Activated effector memory CD4-positive, alpha-beta T cell treated with Interleukin-2 at 50 U/mL for 16 hours (primary cell): ENCODE measurements at places on chromosomes 1 and 21.

- DNase-seq: no peak
Measured at GRCh38 chr1:25256578-25256965, 9.3 kb upstream of the RSRP1 start.

DNA sequence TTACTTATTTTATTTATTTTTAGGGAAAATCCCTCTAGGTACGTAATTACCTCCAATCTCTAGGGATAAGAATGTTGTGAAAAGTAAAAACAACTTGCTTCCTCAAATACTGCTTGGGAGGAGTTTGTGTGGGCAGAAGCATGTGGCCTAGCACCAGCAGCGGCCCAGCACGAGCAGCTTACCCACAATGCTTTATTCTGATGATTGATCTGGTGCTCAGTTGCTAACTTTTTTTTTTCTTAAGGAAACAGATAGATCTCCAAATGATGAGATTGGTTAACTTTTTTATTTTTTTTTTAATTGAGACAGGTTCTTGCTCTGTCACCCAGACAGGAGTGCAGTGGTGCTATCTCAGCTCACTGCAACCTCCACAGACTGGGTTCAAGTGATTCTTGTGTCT is 4.2 kb downstream of the CLIC6 start:
- DNase-seq: no peak

- no peak for DNase-seq
Measured at GRCh38 chr1:162265983-162266382, 110.7 kb downstream of the SPATA46 start.

GRCh38 chr1:41152622-41153044 is 89.5 kb downstream of the SCMH1 start:
- DNase-seq: no peak

- DNase-seq: no peak
Measured at GRCh38 chr1:191709215-191709614, 449.0 kb upstream of the RGS18 start.

DNA sequence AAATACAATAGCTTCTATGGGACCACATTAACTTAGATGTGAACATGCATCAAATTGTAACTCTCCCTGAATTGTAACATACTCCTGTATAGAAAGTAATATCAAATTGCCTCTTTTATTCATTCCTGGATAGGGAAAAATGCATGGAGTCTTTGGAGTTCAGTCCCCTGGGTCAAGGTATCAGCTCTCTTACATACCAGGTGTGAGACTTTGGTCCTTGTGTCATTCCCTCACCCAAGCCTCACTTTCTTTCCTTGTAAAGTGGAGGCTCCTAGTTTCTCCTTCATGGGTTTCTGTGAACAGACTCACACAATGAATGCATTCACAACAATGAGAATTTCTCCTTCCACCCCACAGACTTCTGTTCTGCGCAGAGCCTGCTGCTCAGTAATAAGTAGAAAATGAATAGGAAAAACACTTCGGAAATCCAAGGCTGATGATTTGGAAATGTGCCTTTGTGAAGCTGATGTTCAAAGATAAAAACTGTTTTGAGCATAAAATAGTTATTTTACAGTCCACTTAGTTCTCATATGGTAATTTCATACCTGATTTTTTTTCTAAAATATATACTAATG is 185.3 kb downstream of the AK5 start:
- DNase-seq: no peak

DNA sequence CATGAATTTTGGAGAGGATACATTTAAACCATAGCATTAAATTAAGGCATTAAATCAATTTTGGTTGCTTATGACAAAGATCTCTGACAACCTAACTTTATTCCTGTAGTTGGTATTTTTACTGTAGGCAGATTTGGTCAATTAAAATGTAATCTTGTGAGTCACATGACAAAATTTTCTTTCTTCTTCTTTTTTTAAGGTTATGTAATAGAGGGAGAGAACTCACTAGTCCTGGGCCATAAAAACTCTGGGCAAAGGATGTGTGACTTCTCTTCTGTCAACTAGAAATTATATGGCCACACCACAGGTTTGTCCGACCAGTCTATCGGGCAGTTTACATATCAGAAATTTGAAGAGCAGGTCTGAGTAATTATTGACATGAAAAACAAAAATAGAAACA is 181.4 kb downstream of the RYR2 start:
- no peak for DNase-seq

GRCh38 chr1:52855584-52855983 is 13.0 kb downstream of the ZYG11A start:
- no peak for DNase-seq

GRCh38 chr1:201361652-201362504 is 15.6 kb downstream of the TNNT2 start:
- DNase-seq: no peak

GRCh38 chr1:229229721-229230139 is 41.2 kb upstream of the RAB4A start:
- no peak for DNase-seq

- DNase-seq: no peak
Measured at GRCh38 chr1:18241891-18242290, 134.3 kb downstream of the IGSF21 start.

DNA sequence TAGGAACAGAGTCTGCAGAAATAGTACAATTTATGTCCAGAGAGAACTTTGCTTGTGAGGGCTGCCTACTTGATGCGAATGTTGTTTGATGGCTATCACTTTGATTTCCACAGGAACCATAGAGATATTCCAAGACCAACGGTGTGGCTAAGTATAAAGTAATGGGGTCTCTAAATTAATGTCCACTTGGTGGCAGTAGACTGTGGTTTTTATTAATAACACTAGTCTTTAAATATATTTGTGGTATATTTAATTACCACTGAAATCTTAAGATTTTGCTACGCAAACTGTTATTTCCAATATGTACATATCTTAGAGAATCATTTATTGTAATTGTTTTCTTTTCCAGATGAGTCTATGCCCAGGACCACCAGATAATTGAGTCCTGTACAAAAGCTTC is 647.9 kb downstream of the PLA2G4A start:
- no peak for DNase-seq

- DNase-seq: no peak
Measured at GRCh38 chr1:95382000-95382786, 148.2 kb downstream of the RWDD3 start.

DNA sequence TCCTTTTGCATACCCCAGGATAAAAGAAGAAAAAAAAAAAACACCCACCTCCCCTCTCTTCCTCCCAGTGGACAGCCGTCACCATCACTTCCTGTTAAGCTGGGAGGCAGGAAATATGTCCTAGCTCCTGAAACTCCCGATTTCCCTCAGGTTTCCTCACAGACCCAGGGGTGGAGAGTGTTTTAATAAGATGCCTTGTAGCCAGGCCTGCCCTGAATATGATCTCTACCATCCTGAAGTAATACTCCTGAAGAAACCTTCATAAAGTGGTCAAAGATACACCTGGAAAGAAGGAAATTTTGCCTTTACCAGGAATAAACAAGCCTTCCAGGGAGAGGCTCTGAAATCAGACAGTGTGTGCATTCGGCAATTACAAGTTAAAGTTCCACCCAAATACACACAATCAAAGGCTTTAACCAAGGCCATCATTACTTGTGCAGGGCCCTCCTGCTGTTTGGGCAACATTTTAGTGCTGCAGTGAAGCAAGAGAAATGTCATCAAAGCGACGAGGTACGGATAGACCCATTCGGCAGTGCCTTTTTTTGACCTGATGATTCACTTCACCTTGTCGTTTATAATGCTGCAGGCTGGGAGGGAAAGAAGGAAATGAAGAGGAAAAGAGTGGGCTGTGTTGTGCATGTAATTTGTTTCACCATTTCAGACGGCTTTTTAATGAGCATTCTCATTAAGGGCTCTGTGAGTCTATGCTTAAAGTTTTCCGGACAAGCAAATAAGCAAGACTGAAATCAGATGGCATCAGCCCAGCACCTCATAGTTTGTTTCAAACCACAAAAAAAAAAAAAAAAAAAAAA is 41.0 kb upstream of the RASAL2 start:
- DNase-seq: no peak

DNA sequence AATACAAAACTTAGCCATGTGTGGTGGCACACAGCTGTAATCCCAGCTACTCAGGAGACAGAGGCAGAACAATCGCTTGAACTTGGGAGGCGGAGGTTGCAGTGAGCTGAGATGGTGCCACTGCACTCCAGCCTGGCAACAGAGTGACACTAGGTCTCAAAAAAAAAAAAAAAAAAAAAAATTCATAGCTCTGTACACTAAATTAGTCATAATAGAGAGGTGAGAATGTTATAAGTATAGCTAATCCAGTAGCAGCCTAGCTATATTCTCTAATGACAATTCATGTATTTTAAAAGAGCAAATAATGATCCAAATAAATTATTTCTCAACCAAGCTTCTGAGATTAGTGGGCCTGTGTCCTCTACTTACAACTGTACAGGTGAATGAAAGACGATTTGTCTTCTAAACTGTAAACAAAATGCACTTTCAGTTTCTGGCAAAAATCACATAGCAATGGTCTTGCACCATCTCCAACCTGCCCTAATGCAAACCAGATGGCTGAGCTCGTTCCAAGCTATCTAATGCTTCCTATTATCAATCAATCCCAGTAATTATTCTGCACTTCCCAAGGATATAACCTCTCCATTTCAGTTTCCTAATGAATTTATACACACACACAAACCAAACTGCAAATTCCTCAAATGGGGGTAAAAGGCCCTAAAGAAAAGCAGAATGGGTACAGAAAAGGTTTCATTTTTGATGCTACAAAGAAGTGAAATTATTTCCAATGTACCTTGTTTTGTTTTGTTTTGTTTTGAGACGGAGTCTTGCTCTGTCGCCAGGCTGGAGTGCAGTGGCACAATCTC is 56.5 kb downstream of the GATAD2B start:
- DNase-seq: no peak

- no peak for DNase-seq
Measured at GRCh38 chr1:189693140-189693539, 784.5 kb downstream of the BRINP3 start.

GRCh38 chr1:153561466-153561985 is 4.1 kb downstream of the S100A2 start:
- no peak for DNase-seq

- no peak for DNase-seq
Measured at GRCh38 chr1:19525607-19526545, 40.5 kb upstream of the CAPZB start.

- DNase-seq: no peak
Measured at GRCh38 chr1:150963321-150964163, 11.1 kb downstream of the CERS2 start.

- DNase-seq: no peak
Measured at GRCh38 chr1:205449750-205450443, 5.9 kb downstream of the BLACAT1 start.

- no peak for DNase-seq
Measured at GRCh38 chr21:20419772-20420171, 578.4 kb upstream of the NCAM2 start.

- no peak for DNase-seq
Measured at GRCh38 chr1:101732261-101732660, 264.5 kb downstream of the OLFM3 start.

GRCh38 chr1:210358626-210359025 is 29.9 kb downstream of the HHAT start:
- DNase-seq: no peak

GRCh38 chr1:240090014-240090413 is 1.7 kb upstream of the FMN2 start:
- no peak for DNase-seq

GRCh38 chr1:92117526-92117925 is 37.4 kb downstream of the BTBD8 start:
- DNase-seq: no peak

- DNase-seq: no peak
Measured at GRCh38 chr1:222394224-222394623, 153.7 kb downstream of the HHIPL2 start.

DNA sequence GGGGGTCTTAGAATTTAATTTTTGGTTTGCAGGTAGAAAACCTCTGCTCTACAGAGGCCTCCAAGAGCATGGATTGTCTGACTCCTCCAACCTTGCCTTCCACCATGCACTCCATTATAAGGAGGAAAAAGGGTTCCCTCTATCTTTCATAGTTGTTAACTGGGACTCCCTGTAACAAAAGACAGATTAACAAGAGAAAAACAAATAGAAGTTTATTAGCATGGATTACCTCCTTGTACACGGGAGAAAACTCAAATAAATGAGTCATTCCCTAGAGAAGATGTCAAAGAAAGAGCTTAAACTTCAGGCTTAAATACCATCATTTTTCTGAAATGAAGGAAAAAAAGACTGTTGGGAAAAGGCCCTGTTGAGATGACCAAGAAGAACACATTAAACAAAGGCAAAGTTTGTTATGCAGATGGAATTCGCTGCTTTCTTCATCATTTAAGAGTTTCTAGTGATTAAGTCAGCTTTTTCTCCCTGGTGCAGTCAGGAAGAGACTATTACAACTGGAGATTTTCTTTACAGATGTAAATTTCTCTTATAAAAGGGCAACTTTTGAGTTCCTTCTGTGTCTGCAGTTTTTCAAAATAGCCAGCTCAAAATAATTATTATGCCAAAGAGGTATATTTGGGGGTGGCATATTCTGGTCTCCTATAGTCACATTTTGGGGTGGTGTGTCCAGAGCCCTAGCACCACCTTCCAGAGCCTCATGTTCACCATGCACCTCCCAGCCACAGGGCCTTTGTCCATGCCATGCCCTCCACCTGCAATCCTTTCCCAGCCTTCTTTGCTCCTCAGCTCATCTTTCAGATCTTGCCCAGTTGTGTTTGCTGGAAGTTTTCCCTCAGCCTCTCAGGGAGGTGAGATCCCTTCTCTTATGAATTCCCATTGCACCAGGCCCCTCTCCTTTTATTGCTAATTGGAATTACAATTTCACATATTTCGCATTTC is 63.1 kb upstream of the KLHDC7A start:
- no peak for DNase-seq

- no peak for DNase-seq
Measured at GRCh38 chr1:32042330-32042729, 28.7 kb downstream of the KHDRBS1 start.

DNA sequence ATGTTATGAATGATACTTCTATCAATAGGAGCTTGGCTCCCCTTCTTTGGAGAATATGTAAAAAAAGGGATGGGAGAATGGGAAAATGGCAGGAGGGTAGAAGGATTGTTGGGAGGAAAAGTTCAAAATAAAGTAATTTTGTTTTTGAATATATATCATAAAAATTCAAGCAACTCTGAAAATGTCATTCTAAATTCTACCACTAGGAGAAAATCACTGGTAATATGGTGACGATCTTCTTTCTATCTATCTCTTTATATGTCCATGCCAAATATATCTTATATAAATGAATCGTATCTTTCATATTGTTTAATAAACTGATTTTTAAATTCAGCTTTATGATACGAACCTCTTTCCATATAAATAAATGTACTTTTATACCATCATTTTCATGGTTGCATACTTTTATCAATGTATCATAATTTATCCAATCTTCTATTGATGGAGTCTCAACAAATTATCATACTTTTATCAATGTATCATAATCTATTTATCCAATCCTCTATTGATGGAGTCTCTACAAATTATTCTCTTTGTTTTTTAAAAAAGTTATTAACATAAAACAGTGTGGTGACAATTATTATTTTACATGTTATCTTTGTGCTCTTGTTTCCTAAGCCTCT is 73.7 kb upstream of the MARK1 start:
- DNase-seq: no peak
